ENCODE measurements at places on chromosomes 4 and X.
A peak's percentile ranks its signal among the peaks of the same experiment; 100 is the strongest.

- DNase-seq: no peak
Measured at GRCh38 chr4:132564920-132565319, 584.2 kb upstream of the PCDH10 start.

- DNase-seq: peak; percentile 41
Measured at GRCh38 chr4:158949099-158949498, 153.8 kb upstream of the RAPGEF2 start.

GRCh38 chrX:48890296-48890925 is 7.2 kb downstream of the TIMM17B start:
- DNase-seq: no peak

DNA sequence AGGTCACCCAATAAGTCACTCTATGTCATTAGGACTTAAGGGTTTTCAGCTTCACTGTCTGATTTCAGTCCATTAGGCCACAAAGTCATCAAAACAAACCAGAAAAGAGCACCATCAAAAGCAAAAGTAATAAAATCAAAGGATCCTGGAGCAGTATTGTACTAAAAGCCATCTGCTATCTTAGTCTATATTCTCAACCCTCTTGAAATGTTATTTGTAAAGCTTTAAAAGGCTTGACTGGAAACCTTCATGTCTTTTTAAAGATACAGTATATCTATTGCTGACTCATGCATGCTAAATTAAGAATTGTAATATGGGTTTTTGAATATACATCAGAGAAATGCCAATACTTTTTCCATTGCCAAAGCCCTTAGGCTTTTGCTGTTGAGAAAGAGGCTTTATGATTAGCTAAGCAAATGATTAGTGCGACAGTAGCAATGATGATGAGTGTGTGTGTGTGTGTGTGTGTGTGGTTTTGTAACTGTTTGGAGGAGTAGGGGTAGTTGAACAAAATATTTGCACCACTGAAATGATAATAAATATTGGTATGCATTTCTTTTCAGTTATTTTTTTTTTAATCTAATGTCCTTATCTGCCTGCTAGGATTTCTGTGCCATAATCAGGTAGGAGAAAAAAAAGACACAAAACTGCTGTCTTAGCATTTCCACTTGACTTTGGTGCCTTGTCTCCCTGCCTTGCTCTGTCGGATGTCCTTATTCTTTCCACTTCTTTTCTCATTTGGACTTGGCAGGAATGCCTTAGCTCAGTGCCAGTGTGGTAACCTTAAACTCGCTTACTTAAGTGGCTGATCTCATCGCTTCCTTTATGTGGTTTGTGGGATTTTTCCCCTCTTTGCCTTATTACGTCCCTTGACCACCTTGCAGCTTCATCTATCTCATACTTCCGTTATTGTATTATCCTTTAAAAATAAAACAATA is 119.7 kb downstream of the PCDH7 start:
- no peak for DNase-seq

- no peak for DNase-seq
Measured at GRCh38 chr4:2648159-2648814, 107.8 kb downstream of the TNIP2 start.

DNA sequence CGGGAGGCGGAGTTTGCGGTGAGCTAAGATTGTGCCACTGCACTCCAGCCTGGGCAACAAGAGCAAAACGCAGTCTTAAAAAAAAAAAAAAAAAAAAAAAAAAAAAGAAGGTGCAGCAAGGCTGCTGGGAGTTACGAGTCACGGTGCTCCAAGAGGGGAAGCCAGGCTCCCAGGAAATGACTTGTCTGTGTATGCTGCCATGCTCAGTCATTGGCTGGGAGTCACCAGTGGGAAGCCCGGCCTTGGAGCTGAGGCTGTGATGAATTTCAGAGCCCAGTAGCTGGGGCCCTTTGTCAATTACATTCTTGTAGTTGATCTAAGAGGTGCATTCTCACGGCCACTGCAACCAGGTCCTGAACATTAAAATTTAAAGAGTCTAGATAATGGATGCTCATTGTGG is 1105.1 kb upstream of the TENM3 start:
- no peak for DNase-seq

DNA sequence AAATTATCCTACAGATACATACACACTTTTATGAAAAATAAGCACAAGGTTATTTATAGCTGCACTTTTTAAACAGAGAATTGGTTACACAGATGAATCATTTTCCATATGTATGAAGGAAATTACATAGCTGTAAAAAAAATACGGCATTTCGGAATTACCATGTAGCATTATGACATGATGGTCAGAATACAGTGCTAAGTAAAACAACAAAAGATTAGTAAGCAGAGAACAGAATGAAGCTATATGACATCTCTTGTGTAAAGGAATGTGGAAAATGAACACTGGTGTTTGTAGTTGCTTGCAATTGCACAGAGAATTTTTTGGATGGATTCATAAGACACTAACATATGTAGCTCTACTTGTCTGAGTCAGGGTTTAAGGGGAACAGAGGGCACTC is 1222.0 kb upstream of the PRKX start:
- peak; percentile 59 for DNase-seq

GRCh38 chrX:6432226-6432625 is 102.7 kb downstream of the VCX3A start:
- no peak for DNase-seq

- no peak for DNase-seq
Measured at GRCh38 chrX:287670-288069, 6.5 kb downstream of the PLCXD1 start.

- no peak for DNase-seq
Measured at GRCh38 chr4:73839071-73839470, 2.6 kb downstream of the CXCL6 start.

GRCh38 chrX:80206647-80207046 is 192.1 kb downstream of the TBX22 start:
- DNase-seq: no peak

- DNase-seq: peak; percentile 86
Measured at GRCh38 chr4:89283226-89284009, 24.2 kb downstream of the GPRIN3 start.

DNA sequence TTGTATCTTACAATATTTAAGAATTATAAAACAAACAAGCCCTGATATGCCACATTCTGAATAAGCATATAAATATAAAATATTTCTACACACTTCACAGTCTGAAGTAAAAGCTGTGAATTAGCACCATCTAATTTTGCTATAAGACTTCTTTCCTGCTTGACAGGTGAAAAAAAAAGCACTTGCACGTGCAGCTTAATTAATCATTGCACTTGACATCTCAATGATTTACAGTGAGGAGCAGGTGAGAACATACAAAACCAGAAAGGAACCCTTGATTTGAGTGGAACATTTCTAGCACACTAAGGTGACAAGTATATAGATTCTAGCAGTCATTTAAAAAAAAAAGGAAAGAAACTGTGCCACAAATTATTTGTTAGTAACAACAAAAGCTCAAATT is 47.9 kb downstream of the CHIC2 start:
- DNase-seq: no peak

DNA sequence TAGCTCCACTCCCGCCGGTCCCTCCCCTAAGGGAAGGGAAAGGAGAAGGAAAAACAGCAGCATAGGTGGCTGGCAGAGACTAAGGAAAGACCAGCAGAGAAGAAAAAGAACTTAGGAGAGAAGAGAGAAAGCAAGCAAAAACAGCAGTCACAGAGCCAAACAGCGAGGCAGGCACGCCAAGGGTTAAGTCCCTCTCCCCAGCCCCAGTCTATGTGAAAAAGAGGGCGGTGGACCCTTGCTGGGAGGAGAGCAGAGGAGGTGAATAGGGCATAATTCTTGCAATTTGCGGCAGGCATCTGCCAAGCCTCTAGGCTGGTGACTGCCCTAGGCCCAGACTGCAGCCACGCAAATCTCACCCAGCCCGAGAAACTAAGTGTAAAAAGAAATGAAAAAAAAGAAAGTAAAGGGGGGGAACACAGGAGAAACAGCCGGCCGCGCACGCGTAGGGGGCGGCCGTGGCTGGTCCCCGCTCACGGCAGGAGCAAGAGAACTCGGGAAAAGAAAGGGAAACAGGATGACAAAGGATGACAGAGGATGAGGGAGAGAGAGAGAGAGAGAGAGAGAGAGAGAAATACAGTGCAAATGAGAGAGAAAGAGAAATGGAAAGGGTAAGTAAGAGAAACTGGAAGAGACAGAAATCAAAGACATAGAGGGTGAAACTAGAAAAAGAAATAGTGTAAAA is 48.6 kb downstream of the MAGEA9 start:
- DNase-seq: no peak

GRCh38 chr4:112807083-112807482 is 170.1 kb downstream of the LARP7 start:
- no peak for DNase-seq

DNA sequence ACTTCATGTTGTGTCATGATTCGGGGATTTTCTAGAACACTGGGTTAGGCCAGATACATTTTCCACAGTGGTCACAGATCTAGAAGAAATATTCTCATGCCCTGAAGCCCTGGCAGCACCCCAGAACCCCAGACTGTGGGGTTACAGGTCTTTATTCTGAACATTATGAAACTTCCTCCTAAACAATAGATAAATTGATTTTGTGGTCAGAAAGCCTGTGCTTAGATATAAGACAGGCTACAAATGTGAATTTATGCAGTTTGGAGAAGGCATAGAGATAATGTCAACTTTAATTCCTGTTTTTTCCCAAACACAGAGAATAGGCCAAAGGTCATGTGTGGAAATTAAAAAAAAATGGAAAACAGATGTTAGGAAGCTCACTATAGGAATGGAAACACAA is 492.9 kb downstream of the SPRY1 start:
- DNase-seq: no peak

GRCh38 chrX:1493877-1494510 is 41.3 kb upstream of the ASMTL start:
- peak; percentile 61 for DNase-seq

DNA sequence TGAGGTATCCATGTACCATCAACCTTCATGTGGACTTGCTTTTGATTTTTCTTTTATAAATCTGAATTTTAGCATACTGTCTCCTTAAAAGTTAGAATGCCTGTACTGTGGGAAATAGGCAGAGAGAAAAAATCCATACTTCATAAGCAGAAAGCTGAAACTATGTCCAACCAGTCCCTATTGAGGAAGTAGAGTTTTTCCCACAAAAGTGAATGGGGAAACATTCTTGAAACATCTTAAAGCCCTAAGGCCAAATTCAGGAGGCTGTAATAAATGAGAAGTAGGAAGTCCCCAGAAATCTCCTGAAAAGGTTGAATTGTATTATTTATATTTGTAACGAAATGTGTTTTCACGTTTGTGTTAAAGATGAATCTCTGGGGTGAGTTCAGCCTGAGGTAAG is 56.3 kb downstream of the ENOX2 start:
- peak; percentile 39 for DNase-seq

GRCh38 chr4:27742816-27743215 is 882.2 kb downstream of the STIM2 start:
- DNase-seq: no peak

GRCh38 chr4:170137927-170138326 is 48.2 kb upstream of the AADAT start:
- DNase-seq: no peak

DNA sequence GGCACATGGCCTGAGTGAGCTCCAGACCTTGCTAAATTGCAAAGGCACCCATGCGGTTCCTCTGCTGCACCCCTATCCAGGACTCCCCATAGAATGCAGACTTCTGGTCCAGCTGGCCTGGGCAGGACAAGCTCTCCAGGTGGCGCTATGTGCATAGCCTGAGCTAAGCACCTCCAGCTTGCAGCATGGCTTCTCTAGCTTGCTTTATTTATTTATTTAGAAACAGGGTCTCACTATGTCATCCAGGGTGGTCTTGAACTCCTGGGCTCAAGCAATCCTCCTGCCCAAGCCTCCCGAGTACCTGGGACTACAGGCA is 5.5 kb upstream of the WFS1 start:
- DNase-seq: no peak

- no peak for DNase-seq
Measured at GRCh38 chr4:128668566-128668965, 140.9 kb upstream of the JADE1 start.

DNA sequence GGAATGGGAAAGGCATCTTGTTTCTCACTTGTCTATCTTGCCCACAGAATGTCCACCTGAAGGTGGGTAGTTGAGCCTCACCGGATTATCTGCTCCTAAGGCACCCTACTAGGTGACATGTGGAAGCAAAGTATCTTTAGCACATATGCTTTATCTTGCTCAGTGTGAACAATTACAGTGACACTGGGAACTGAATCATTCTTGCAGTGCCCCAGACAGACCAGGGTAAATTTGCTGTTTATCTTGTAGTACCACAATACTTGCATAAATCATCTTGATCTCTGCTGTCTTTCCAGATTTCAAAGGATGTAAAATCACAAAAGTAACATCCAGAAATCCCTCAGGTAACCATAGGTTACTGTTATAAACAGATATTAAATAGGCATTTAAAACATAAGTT is 930.0 kb upstream of the INTU start:
- no peak for DNase-seq

DNA sequence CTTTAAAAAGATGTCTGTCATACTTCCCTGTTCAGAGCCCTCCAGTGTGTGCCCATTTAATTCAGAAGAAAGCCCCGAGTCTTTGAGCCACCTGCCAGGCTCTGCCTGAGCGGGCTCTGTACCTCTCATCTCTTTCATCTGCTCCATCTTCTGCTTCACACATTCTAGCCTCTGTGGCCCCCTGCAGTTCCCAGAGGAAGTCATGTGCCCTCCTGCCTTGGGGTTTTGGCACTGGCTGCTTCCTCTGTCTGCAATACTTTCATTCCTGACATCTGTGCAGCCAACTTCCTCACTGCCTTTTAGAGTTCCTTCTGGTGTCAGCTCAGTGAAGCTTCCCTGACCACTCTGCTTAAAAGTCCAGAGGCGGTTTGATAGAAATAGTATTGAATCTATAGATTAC is 6.2 kb upstream of the STK32B start:
- DNase-seq: peak; percentile 64

- no peak for DNase-seq
Measured at GRCh38 chr4:20298986-20299385, 47.3 kb downstream of the SLIT2 start.

DNA sequence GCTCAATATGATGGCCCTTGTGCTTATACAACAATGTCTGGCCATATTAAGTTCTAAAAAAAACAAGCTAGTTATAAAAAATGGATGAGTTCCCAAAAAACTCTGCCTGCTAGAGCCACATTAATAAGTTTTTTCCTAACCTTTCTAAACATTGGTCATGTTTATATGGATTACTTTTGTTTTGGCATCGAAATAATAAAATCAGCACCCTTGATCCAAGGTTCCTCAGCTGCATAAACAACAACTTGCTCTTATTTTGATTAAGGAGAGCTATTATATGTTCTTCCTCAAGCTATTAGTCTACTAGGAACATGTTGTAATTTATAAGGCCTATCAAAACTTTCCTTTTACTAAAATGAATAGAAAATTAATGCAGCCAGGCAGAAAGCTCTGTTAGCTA is 48.4 kb downstream of the UNC5C start:
- no peak for DNase-seq
